H7 (cell line): ENCODE measurements at places on chromosomes 11 and 22. TPM values are rescaled to one million over a fixed set of nuclear protein-coding genes. Genes with fewer than 3 reads are reported as not detected.

CRYBB2 gene
- 0.59 TPM in 1 of 2 replicates, not detected in the other for total RNA-seq

TSGA10IP gene
- 1.7 and 4.1 TPM in 2 replicates for total RNA-seq

OR52I1 gene
- total RNA-seq, result 0.04 TPM in 1 of 2 replicates, not detected in the other

CSF2RB gene
- total RNA-seq, result not detected in 2 replicates

FERMT3 gene
- 0.15 and 0.80 TPM in 2 replicates for total RNA-seq

ADAMTS8 gene
- total RNA-seq, result 1.6 TPM in 2 replicates

GAB2 gene
- 7.6 and 9.6 TPM in 2 replicates for total RNA-seq

MOGAT2 gene
- total RNA-seq, result not detected in 2 replicates

CRYAB gene
- total RNA-seq, result 0.44 and 1.5 TPM in 2 replicates

TRIM51 gene
- total RNA-seq, result not detected in 2 replicates

SH3BP1 gene
- 30.0 and 35.2 TPM in 2 replicates for total RNA-seq

CHRM1 gene
- not detected in 2 replicates for total RNA-seq

SPI1 gene
- 0.42 and 0.81 TPM in 2 replicates for total RNA-seq

NXPE4 gene
- total RNA-seq, result not detected in 2 replicates

FGF4 gene
- total RNA-seq, result 11.8 and 15.9 TPM in 2 replicates

CRYBB3 gene
- total RNA-seq, result 0.10 TPM in 1 of 2 replicates, not detected in the other

EFCAB6 gene
- total RNA-seq, result 0.31 and 0.63 TPM in 2 replicates

AP5B1 gene
- 6.7 and 7.8 TPM in 2 replicates for total RNA-seq

PKP3 gene
- total RNA-seq, result 2.1 and 3.6 TPM in 2 replicates

C11orf21 gene
- total RNA-seq, result not detected in 2 replicates

CCDC89 gene
- total RNA-seq, result not detected in 2 replicates

TTLL12 gene
- 90.5 and 100 TPM in 2 replicates for total RNA-seq

FREY1 gene
- 0.35 and 2.3 TPM in 2 replicates for total RNA-seq

GAL3ST1 gene
- 8.4 and 11.9 TPM in 2 replicates for total RNA-seq

CPSF7 gene
- 40.2 and 42.6 TPM in 2 replicates for total RNA-seq

FIBIN gene
- total RNA-seq, result 0.07 TPM in 2 replicates

RFPL1 gene
- 0.42 TPM in 1 of 2 replicates, not detected in the other for total RNA-seq

TCN2 gene
- total RNA-seq, result 35.6 and 40.3 TPM in 2 replicates
